Suppressor macrophage treated with lipopolysaccharide for 4 hours (primary cell): ENCODE measurements at places on chromosomes 4 and X.

DNA sequence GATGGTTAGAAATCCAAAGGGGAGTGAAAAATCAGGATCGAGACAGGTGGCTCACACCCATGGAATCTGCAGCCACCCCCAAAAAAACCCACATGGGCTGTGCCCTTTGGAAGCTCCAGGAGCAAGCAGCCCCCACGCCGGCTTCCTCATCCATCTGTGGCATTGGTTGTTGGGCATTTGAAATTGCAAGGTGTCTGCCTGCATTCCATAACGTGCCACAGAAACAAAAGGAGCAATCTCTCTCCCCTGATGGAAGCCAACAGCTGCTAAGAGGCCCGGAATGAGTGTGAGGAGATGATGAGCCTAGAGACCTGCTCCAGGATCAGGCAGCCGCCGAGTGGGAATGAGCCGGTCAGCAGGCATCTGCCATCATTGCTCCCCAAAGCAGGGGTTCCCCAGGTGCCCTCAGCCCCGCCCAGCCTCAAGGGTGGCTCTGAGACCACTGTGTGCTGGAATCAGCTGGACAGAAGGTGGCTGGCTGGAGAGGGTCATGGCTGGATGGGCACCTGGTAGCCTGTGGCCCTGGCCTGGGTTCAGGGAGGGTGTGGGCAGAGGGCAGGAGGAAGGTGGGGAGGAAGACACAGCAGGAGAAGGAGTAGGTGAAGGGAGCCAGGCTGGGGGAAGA, 113.2 kb downstream of the CRLF2 start:
- DNase-seq, result no peak

GRCh38 chr4:102620697-102621497, 119.7 kb downstream of the NFKB1 start:
- DNase-seq, result no peak

GRCh38 chr4:14961292-14961691, 41.0 kb upstream of the CPEB2 start:
- DNase-seq, result peak; percentile 86

DNA sequence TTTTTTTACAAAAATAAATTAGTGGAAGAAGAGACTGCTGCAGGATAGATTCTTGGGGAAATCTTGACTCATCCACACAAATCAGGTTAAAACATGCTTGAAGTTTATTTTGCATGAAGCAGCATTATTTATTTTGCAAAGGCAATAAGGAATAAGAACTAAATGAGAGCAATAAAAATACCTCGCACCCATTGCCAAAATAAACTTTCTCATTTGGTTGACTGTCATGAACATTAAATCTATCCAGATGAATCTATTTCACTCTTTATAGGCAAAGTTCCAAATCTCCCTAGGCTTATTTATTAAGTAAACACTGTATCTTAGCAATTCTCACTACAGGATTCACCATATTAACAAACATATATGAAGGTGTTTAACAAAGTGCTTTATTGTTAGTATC, 58.9 kb downstream of the HOPX start:
- no peak for DNase-seq

DNA sequence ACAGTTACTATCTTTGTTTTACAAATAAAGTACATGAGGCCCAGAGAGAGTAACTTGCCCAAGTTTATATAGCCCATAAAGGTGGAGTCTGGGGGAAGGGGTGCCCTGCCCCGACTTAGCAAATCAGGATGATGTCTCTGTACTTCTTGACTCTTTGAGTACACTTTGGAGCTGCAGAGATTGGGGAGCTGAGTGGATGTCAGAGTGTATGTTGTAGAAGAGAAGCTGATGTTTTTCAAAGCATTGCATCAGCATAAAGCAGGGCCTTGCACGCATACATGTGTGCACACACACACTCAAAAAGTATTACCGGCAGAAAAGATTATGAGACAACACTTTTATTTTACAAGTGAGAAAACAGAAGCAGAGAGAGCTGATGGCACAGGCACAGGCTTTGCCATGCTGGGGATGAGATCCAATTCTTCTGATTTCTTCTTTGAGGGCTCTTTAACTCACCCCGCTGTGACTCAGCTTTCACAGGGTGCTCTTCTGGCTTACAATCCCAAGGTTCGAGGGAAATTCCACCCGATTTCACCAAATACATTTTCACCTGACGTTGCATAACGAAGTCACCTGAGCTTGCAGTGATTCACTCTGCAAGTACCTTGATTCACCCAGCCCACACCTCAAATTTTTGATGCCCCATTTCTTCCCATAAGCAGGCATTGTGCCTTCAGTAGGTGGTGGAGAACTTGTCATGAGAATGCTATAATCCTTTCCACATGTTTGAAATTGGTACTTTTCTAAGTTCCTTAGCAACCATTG, 292.8 kb upstream of the BOD1L1 start:
- DNase-seq, result no peak

GRCh38 chr4:45663628-45664081, 460.2 kb downstream of the GABRG1 start:
- no peak for DNase-seq

- DNase-seq, result no peak
These were observed 48.0 kb downstream of the RAPGEF2 start for GRCh38 chr4:159150821-159151390.

GRCh38 chrX:50863471-50863870, 47.1 kb upstream of the BMP15 start:
- no peak for DNase-seq

- DNase-seq, result no peak
These were observed 13.4 kb upstream of the RNF175 start for GRCh38 chr4:153773236-153773690.

- DNase-seq, result no peak
These were observed 152.3 kb downstream of the CBR4 start for GRCh38 chr4:168857546-168858314.

DNA sequence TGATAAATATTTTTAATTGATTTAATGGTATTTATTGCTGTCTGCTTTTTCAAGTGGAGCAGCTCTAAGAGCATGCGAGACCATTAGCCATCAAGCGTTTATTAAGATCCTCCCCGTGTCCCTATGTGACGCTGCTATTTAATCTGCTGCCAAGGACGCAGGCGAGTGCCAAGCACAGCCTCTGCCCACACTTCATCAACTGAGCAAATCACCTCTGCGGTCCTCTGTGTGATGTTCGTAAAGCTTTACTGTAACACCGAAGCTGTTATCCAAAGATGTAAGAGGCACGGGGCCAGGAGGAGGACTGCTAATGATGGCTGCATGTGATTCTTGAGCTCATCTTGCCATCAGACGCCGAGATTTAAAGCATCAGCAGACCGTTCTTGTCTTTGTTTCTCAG, 79.5 kb downstream of the STOX2 start:
- no peak for DNase-seq

- no peak for DNase-seq
These were observed 215.1 kb downstream of the DCHS2 start for GRCh38 chr4:154276496-154276895.

- no peak for DNase-seq
These were observed 233.4 kb upstream of the FAM47A start for GRCh38 chrX:34365471-34365870.

DNA sequence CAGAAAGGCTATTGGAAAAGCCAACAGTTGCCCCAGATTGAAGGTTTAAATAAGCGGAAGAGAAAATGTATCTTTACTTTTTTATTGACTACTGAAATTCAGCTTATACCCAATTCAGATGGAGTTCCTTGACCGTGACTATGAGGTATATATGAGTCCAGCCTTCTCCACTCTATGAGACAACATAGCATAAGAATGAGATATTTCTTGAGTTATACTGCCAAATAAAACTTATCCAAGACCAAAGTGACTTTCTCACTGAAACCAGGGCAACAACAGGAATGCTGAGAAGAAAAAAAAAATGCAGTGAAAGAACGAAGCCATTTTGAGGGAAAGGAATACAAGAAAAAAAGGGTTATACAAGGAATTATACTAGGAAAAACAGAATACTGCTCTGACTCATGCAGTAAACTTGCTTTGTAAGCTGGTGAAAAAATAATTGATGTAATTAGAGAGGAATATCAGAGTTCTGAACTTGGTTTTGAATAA, 16.3 kb upstream of the PDK3 start:
- no peak for DNase-seq

DNA sequence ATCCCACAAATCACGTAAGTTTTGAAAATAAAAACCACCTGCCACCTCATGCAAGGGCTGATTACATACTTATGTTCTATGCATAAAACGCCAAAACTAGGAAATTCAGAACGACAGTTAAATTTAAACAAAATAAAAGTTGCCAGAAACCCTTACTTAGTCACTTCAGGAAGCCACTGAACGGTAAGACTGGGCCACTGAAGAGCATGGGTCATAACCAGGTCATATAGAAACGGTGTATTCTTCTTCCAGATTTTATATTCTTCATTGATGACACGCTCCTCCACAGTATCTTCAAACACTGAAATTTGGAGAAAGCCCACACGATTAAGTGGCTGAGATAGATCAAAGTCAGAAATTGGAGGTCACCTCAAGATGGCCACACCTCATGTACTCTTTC, 1.2 kb downstream of the RBBP7 start:
- no peak for DNase-seq

GRCh38 chrX:67347145-67347544, 196.7 kb upstream of the AR start:
- no peak for DNase-seq

DNA sequence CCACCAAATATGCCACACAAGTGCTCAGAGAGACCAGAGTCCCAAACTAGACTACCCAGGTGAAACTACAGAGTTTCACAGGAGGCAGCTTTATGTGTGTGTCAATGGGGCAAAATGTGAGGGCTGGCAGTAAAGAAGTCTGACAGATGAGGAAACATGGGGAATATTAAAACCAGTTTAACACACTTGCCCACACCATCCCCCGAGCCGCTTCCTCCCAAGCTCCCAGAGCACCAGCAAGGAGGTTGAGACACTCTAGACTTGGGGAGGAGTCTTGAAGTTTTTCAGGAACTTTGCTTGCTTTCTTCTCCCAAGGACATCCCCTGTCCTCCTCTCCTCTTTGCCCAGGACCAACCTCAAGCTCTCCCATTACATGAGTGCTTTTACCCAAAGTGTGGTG, 94.7 kb upstream of the SPRY1 start:
- DNase-seq, result no peak

GRCh38 chr4:164138521-164138920, 615.4 kb upstream of the SMIM31 start:
- DNase-seq, result no peak

DNA sequence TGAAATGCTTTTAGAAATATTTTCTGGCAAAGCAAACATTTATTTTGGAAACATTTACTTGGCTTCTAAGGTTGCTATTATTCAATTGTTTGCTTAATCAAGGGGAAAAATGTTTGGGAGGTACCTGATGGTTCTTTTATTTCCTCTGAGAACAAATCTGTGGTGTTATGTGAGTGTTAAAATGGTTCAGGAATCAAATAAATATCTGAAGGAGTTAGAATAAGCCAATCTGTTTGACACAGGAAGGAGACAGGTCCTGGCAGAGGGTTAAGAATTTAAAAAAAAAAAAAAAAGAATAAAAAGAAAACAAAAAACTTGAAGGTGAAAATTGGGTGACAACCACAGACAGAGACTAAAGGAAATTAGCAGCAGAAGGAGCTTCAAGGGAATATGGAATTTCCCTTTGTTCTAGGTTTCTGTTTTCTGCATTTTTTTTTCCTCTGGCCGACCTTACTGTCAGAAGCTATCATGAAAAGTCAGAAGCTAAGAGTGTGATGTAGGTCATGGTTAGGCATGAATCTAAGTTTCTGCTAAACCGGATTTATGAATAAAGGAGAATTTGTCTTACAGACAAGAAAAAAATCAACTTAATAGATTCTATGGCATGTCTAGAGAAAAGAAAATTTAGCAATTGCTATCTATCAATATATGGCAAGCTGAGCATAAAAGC, 78.6 kb upstream of the PNPLA4 start:
- no peak for DNase-seq

GRCh38 chr4:155541716-155542115, 124.9 kb upstream of the GUCY1A1 start:
- DNase-seq, result no peak

DNA sequence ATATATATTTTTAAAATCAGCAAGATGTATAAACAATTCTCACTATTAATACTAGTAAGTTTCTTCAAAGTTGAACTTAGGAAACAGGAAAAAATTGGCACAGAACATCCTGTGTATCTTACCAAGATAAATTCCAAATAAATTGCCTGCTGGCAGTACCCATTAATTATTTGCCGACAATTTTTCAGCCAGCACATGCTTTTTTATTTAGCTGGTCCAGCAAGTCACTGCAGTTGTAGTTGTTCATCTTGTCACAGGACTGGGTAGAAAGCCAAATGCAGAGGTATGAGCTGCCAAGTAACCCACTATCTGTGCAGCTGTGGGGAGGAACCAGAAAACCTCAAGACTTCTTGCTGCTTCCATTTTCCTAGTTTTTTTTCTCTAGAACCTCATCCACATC, 113.4 kb downstream of the PACRGL start:
- DNase-seq, result no peak

GRCh38 chr4:90855111-90855510, 727.9 kb downstream of the CCSER1 start:
- DNase-seq, result no peak

- no peak for DNase-seq
These were observed 118.6 kb upstream of the TAPT1 start for GRCh38 chr4:16344853-16345252.

DNA sequence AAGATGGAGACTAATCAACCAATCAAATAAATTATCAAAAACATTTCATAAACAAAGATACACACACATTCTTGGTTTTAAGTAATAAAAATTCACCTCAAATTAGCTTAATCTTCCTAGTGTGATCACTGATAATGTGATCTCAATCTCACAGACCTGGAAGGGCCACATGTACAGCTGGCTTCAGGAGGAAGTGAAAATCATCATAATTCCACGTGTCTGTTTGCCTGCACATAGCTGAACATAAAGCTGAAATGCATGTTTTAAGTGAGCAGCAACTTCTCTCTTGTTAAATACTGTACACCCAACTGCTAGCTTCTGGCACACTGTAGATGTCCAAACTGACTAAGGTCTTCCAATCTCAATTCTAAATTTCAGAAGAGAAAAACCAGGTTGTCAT, 53.8 kb downstream of the ARHGAP6 start:
- DNase-seq, result no peak

DNA sequence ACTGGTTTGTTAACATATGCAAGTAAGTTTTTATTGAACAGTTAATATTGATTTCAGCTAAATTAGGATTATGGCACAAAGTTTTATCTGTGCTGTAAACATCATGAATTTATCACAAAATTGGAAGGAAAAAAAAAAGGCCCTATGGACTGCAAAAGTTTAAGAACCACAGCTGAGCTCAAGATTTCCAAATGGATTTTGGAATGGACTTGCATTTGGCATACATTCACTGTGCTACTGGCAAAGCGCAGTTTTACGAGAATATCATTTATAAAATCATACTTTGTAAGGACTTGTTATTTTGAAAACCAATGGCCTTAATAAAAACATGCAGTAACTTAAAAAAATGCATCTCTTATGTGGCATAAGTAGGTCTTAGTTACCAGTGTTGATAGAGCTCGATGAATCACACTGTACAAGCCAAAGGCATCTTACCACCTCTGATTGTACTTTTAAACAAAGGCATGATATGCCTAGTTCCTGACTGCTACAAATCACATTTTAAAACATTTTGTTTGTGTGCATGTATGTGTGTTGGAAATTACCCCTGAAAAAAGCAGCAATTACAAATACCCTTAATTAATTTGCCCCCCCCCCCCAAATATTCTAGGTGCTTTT, 58.6 kb downstream of the TAB3 start:
- DNase-seq, result no peak

- no peak for DNase-seq
These were observed 57.5 kb upstream of the SCOC start for GRCh38 chr4:140315970-140316369.

GRCh38 chr4:64360664-64361398, 48.4 kb downstream of the TECRL start:
- no peak for DNase-seq

- no peak for DNase-seq
These were observed 25.4 kb downstream of the TMEM47 start for GRCh38 chrX:34631479-34632220.
